Cardiac septum (tissue), 1 donor: ENCODE measurements at places on chromosomes 16 and 17. TPM values are rescaled to one million over a fixed set of nuclear protein-coding genes. Genes with fewer than 3 reads are reported as not detected.

DNA sequence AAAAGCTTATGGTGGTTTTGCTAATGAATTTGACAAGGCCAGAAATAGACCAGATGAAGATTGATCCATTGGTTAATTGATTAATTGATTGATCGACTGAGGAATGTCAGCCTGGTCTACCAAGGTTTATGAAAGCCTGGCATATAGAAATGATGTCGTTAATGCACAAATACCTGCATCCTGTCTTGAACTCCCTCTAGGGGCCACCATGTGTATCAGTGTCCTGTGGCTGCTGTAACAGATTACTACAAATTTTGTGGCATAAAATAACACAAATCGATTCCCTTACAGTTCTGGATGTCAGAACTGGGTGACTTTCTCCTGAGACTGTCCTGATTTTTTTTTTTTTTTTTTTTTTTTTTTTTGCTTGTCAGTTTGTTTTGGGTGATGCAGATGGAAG, 553.2 kb downstream of the MAF start:
- no peak for DNase-seq

- DNase-seq, result peak; percentile 51
Observed at GRCh38 chr16:27974896-27975540, 88.5 kb downstream of the GSG1L start.

DNA sequence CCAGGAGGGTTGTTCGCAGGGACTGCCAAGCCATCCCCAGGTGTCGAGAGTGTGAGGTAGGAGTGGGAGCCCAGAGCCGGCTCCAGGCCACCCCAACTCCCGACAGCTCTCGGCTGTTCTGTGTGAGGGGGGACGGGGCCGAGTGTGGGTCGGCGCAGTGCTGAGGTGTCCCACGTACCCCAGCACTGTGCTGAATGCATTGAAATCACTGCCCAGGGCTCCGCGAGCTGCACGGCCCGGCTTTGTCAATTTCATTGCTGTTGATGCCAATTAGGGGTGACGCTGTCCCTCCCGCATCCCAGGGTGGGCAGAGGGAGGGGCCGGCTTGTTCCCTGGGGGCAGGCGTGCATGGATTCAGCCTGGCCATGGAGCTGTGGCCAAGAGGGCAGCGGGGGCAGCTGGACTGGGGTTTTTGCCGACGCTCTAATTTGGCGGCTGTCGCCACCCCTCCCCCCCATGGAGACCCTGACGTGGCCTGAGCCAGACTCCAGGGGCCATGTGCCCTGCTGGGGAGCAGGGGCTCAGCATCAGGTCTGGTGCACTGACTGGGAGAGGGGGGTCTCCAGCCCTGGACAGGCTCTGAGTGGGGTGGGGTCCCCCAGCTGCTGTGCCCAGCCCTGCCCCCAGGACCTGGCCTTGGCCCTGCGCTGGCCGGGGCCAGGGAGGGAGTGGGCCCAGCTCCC, 14.3 kb downstream of the CENPX start:
- no peak for DNase-seq

GRCh38 chr16:71350821-71351557, 7.5 kb upstream of the CALB2 start:
- DNase-seq, result peak; percentile 63

DNA sequence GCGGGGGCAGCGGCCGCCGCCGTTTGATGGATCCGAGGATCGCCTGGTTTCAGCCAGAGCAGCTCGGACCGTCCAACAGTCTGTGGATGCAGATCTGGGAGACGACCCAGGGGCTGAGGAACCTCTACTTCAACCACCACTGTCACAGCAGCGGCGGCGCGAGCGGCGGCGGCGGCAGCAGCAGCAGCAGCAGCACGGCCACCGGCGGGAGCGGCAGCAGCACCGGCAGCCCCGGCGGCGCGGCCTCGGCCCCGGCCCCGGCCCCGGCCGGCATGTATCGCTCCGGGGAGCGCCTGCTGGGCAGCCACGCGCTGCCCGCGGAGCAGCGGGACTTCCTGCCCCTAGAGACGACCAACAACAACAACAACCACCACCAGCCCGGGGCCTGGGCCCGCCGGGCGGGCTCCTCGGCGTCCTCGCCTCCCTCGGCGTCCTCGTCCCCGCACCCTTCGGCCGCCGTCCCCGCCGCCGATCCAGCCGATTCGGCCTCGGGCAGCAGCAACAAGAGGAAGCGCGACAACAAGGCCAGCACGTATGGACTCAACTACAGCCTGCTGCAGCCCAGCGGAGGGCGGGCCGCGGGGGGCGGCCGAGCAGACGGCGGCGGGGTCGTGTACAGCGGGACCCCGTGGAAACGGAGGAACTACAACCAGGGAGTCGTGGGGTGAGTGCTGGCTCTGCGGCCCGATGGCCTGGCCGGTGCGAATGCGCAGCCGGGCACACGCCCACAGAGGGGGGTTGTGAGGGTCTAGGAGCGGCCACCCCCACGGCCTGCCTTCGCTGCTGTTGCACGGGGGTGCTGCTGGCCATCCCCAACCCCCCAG, 702 bp downstream of the TENT4B start:
- peak; percentile 80 for DNase-seq

DNA sequence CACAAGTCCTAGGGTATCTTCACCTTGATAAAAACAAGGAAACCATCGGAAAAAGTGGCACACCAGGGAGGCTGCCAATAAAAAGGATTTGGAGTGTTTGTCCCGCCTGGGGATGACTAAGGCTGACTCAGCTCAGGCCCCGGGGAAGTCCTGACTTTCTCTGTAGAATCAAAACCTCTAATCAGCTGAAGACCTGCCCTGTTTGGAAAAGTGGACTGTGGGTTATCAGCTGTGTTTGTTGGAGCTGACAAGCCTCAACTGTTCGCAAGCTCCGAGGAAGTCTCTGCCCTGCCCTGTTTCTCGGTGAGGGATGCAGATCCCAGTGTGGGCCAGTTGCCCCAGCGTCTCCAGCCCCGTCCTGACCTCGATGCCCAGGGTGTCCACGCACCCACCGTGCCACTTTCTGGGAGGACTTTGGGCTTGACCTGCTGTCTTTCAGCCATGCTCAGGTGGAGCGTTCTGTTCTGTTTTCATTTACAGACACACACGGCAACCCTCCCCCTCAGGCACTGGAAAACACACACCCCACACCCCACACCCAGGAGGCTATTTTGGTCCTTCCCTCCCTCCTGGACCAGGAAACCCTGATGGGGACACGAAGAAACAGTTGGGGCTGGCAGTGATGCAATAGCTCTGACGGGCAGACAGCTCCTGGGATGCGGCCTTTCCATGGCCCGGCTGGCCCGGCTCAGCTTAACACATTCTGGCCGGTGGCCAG, 27.6 kb upstream of the PITPNA start:
- no peak for DNase-seq

DNA sequence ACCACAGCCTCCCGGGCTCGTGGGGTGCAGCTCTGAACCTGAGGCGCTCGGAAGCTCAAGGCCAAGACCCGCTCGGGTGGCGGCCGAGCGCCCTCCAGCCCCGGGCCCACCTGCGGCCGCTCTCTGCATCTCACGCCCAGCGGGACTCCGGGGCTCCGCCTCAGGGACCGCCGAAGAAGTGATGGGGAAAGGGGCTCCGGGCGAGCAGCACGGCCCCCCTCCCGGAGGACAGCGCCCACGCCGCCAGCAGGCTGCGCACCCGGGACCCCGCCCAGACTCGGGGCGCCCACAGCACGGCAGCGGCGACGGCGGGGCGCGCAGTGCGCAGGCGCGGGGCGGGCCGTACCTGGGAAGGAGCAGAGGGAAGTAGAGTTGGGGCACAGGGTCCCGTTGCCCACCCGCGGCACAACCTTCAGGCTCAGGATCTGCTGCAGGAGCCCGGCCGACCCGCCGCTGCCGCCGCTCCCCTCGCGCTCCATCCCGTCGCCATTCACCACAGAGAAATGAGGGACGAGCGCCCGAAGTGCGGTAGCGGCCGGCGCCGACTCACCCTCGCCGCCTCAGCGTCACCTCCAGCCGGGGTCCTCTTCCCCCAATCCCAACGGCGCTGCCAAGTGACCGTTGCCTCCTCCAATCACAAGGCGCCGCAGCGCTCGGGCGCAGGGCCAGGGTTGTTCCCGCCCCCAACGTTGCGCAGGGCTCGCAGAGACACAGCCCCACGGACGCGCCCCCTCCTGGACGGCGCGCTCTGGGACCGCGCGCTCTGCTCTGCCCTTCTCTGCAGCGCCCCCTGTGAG, at the start of gene TMEM170A:
Gene TMEM170A (minus strand): TSS at position 568 of the 797 bp plus-strand sequence. CDS start 89 bp downstream, at position 479.
- peak; percentile 99 for DNase-seq

- DNase-seq, result no peak
Observed at GRCh38 chr17:37094391-37094790, 145.6 kb downstream of the AATF start.

DNA sequence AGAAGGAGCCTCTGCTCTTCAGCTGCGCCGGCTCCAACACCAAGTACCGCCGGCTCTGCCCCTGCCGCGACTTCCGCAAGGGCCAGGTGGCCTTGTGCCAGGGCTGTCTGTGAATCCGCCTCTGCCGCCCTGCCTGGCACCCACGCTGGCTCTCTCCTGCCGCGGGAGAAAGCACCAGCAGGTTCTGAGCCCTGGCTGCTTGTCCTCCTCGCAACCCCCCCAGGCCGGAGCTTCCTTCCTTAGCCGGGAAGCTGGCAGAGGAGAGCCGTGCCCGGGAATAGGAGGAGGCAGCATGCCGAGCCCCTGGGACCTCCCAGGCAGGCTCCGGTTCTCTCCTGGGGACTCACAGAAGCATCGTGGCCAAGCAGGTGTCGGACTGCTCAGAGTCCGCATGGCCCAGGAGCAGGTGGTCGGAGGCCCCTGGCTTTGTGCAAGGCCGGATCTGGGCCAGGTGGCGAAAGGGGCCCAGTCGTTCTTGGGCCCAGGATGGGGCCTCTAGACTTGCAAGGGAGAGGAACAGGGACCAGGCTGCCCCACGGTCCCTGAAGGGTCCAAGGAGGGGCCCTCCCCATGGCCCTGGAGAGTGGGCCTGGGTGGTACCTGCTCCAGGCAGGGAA, 80.6 kb downstream of the MGAT5B start:
- no peak for DNase-seq

Gene SCGB1C2
- total RNA-seq, result not detected

Gene PRKCB
- 2.3 TPM for total RNA-seq

Gene SEZ6L2
- total RNA-seq, result 1.2 TPM

Gene LASP1
- total RNA-seq, result 25.3 TPM
